Activated CD4-positive, alpha-beta T cell treated with anti-CD3 and anti-CD28 coated beads, Interleukin-2, amount 10 ng/mL, durations not matched to agents 7 days and 5 days (primary cell): ENCODE measurements at places on chromosomes 7 and 10. TPM values are rescaled to one million over a fixed set of nuclear protein-coding genes. Genes with fewer than 3 reads are reported as not detected.

The MEIG1 gene
- total RNA-seq: 0.71 TPM

The RBM20 gene
- total RNA-seq: not detected

The PAPOLB gene
- 0.05 TPM for total RNA-seq

The ZPBP gene
- total RNA-seq: not detected

The MINDY4 gene
- total RNA-seq: 1.3 TPM

The BLNK gene
- not detected for total RNA-seq

The SEMA3D gene
- total RNA-seq: not detected

The EPO gene
- total RNA-seq: not detected

The ADAM22 gene
- total RNA-seq: 1.1 TPM

The TAS2R38 gene
- not detected for total RNA-seq

The GBF1 gene
- 42.4 TPM for total RNA-seq

The DNAJB9 gene
- 10.1 TPM for total RNA-seq
